ENCODE measurements at places on chromosomes 2 and 18. TPM values are rescaled to one million over a fixed set of nuclear protein-coding genes. Genes with fewer than 3 reads are reported as not detected.

GRCh38 chr2:98234776-98235175 lies 111.5 kb upstream of the CNGA3 start:
- peaks cover 16% of the 10 kb centered on the region for H3K27me3 ChIP-seq
- H3K4me3 ChIP-seq: no peak overlapping the region
- H3K27ac ChIP-seq: no peak overlapping the region

DNA sequence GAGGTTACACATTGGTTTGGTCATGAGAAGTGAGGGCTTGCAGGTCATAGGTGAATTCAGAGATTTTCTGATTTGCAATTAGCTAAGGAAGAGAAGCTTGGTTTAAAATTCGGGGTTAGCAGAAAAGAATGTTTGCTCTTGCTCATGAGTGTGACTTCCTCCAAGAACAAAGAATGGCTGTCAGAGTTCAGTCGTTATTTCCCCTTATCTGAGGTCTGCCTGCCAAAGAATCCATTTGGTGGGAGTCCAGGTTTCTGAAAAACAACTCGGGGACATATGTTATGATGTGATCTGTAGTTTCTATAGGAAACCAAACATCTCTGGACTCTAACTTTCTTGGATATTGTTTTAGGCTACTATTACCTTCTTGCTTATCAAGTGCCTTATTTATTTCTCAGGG lies 3.2 kb upstream of the UGT1A6 start:
- H3K27ac ChIP-seq: no peak overlapping the region
- H3K27me3 ChIP-seq: peaks cover 8% of the 10 kb centered on the region
- H3K36me3 ChIP-seq: no peaks in the 10 kb centered on the region
- no peak for DNase-seq

DNA sequence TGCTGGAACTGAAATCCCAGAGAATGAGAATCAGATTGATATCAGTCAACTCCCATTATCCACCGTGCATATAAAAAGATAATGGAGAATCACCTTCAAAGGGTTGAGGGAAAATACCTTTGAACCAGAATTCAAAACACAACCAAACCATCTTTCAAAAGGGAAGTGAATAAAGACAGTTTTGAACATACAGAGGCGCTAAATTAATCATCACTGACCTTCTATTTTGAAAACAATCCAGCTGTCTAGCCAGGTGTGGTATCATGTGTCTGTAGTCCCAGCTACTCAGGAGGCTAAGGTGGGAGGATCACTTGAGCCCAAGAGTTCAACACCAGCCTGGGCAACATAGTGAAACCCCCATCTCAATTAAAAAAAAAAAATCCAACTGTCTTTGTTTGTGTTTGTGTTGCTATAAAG lies 63.6 kb downstream of the TRABD2A start:
- peaks cover 5% of the 10 kb centered on the region for H3K27me3 ChIP-seq
- DNase-seq: no peak
- H3K4me3 ChIP-seq: no peak overlapping the region
- H3K36me3 ChIP-seq: no peaks in the 10 kb centered on the region
- no peak overlapping the region for H3K27ac ChIP-seq
- H3K4me1 ChIP-seq: no peaks in the 10 kb centered on the region

GRCh38 chr2:230956827-230957755 lies 32.0 kb upstream of the GPR55 start:
- no peak overlapping the region for H3K27ac ChIP-seq
- peaks cover 6% of the 10 kb centered on the region for H3K4me1 ChIP-seq
- peak overlapping the region; percentile 63 for H3K4me3 ChIP-seq
- peak; percentile 93 for DNase-seq
- no peaks in the 10 kb centered on the region for H3K36me3 ChIP-seq

The STAT1 gene
- 447 TPM for total RNA-seq

The HOXD8 gene
- total RNA-seq: 3.3 TPM

- H3K27ac ChIP-seq: no peak overlapping the region
- no peak for DNase-seq
- peaks cover 10% of the 10 kb centered on the region for H3K4me1 ChIP-seq
- no peaks in the 10 kb centered on the region for H3K27me3 ChIP-seq
These were observed 14.9 kb downstream of the RBMS1 start for GRCh38 chr2:160478660-160479059.

DNA sequence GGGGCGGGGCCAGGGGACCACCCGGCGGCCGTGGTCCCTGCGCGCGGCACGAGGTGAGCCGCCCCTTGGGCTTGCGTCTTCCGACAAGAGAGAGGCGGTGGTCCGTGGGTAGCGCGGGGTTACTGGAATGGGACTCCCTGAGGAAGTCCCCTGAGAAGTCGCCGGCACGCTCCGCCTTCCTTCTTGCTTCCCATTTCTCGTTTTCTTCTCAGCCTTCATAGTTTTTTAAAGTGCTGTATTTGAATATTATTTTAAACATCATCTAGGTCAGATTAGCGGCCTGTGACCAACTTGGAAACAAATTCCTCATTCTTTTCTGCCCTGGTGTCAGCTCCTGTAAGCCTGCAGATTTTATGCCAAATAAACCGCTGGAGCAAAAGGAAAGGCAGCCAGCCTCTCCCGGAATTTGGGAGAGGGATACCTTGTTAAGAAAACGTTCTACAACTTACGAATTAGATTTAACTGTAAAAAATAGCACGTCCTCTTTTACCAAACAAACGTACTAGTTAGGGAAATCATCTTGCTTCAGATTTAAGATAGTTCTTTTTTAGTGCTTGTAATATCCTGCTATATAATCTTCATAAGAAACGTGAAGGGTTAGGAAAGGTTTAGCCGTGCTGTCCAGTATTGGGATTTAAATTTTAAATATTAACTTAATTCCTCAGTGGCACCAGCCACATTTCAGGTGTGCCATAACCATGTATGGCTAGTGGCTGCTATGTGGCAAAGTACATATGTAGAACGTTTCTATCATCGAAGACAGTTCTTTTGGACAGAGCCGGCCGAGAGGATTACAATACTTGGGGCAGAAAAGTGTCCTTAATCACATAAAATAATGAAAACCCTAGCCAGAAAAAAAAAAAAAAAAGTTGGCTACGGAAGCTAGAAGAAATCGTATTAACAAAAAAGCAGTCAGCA lies 628 bp upstream of the PTPN2 start:
- peaks cover 21% of the 10 kb centered on the region for H3K4me1 ChIP-seq
- peak; percentile 77 for DNase-seq
- H3K4me3 ChIP-seq: peak overlapping the region; percentile 86
- no peaks in the 10 kb centered on the region for H3K36me3 ChIP-seq

- H3K4me1 ChIP-seq: peaks cover 7% of the 10 kb centered on the region
- peaks cover 19% of the 10 kb centered on the region for H3K27me3 ChIP-seq
- DNase-seq: no peak
- no peaks in the 10 kb centered on the region for H3K36me3 ChIP-seq
- no peak overlapping the region for H3K4me3 ChIP-seq
- H3K27ac ChIP-seq: no peak overlapping the region
These were observed 25.8 kb downstream of the CREG2 start for GRCh38 chr2:101361522-101361921.

The ANKRD30B gene
- total RNA-seq: 11.5 TPM

Data from osteoblast (primary cell).